Stomach (tissue), 19 donors: ENCODE measurements at places on chromosomes 5 and 9. TPM values are rescaled to one million over a fixed set of nuclear protein-coding genes. Genes with fewer than 3 reads are reported as not detected.

DNA sequence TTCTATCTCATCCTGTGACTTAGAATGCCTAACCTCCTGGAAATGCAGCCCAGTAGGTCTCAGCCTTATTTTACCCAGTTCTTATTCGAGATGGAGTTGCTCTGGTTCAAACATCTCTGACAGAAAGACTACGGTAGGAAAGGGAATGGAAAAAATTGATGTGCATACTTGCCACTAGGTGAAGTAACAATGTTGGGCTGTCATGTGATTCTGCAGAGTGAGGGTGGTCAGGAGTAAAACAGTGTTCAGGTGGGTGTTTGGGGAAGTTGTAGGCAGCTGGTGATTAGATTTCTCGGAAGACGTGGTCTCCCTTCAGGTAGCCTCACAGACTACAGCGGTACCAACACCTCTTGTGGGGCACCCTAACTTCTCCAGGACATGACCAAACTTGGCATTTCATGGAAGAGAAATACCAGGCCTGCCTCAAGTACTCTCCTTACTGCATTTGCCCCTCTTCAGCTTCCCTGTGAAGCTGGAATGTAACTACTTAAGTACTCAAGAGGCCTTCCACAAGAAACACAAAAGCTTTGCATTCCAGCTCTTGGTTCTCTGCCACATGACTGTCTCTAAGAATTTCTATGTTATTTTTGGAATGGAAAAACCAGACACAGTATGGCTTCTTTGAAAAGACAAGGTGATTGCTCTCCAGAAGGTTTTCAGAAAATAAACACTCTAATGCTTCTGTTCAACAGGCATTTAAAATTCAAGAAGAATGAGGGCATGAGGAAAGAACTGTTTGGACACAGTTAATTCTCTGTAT is 17.4 kb upstream of the ENTREP1 start:
- DNase-seq: peak; percentile 72

- peak; percentile 20 for DNase-seq
Measured at GRCh38 chr5:9268226-9268625, 277.6 kb downstream of the SEMA5A start.

- no peak for DNase-seq
Measured at GRCh38 chr5:10534561-10535530, 29.0 kb upstream of the ANKRD33B start.

DNA sequence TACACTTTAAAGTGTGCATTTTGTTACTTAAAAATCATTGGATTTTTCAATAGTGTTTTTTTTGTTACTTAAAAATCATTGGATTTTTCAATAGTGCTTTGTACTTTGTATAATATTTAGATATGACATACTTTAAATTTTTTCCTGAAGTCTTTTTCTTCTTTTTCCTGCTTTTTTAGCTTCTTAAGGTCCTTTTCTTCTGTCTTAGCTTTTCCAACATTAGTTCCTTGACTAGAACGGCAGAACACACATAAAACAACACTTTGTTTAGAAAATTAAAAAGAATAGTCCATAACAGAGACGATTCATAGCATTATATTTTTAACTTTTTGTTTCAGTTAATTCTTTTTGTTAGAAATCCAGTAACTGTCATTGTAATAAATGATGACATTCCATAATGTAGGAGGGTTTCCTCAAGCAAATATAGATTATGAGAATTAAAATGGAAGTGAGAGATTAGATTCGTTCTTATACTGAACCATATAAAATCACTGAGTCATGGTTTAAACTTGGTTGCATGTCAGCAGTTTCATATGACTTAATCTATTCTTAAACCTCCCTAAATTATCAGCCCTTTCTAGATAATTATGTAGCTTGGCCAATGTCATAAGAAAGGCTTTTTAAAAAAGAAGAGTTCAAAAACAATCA is 45.3 kb upstream of the RICTOR start:
- DNase-seq: no peak

Gene LHX3
- total RNA-seq: not detected

DNA sequence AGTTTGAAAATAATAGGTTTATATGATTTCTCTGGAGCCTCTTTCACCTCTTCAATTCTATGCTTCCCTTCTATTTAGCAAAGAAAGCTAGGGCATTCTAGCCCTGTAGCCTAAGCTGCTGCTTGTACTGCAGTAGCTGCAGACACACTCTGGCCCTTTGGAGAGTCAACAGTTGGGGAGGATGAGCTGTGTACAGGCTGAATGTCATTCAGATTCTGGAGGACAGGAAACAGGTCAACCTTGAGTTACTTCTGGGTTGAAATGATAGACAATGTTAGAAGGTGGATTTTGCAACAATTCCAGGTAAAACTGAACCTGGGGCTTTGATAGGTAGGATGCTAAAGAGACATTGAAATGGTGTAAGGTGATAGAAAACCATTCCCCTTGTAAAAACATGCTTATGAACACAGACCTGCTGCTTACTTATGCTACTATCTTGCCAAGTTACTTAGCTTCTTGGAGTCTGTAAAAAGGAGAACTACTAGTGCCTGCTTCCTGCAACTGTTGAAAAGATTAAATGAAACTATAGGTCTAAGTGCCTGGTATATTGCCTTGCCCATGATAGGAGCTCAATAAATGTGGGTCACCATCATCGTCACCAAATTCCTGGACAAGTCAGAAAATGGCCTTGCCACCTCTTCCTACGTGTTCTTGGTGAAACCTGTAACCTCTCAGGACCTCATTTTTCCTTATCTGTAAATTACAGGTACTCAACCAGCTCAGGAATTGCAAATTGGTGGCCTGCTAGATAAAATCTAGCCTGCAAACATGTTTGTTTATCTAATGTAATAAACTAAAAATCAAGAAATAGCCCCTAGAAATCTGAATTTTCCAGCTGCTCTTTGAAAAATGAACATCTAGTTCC is 83.7 kb downstream of the GALNT10 start:
- no peak for DNase-seq

- DNase-seq: no peak
Measured at GRCh38 chr5:68375540-68375939, 160.0 kb downstream of the PIK3R1 start.

- peak; percentile 57 for DNase-seq
Measured at GRCh38 chr9:91844190-91844589, 105.8 kb downstream of the ROR2 start.

DNA sequence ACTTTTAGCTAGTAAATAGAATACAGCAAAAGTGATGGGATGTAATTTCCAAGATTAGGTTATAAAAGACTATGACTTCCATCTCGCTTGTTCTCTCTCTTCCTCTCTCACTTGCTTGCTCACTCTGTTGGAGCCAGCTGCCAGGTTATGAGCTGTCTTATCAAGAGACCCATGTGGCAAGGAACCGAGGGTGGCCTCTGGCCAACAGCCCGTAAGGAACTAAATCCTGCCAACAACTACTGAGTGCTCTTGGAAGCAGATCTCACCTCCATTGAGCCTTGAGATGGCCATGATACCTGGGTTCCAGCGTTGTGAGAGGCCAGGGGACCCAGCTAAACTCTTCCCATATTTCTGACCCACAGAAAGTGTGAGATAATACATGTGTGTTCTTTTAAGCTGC is 636.1 kb downstream of the ACTL7B start:
- peak; percentile 85 for DNase-seq

GRCh38 chr5:32270946-32271345 is 41.8 kb downstream of the MTMR12 start:
- no peak for DNase-seq
